Calu3 (cell line): ENCODE measurements at places on chromosomes 6 and 20. TPM values are rescaled to one million over a fixed set of nuclear protein-coding genes. Genes with fewer than 3 reads are reported as not detected.

Gene LZTS3
- 10.4 and 11.4 TPM in 2 replicates for total RNA-seq

DNA sequence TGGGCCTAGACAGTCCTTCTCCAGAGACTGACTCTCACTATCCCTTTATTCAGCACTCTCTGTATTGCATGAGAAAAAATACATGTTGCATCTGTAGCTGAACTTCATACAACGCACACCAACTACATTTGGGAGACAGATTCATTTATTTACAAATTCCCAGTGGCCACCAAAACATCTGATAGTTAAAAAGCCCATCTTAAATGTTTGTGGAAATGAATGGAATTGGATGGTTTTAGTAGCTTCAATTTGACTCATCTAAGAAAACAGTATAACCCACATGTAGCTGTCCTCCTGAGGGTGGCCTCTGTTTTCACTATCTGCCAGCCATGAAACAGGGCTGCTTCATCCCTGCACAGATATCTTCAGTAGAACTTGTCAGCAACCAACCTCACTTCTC lies 116.3 kb downstream of the PCSK2 start:
- DNase-seq, result no peak

GRCh38 chr6:148343047-148343782 lies 577 bp downstream of the SASH1 start:
- no peak for DNase-seq

DNA sequence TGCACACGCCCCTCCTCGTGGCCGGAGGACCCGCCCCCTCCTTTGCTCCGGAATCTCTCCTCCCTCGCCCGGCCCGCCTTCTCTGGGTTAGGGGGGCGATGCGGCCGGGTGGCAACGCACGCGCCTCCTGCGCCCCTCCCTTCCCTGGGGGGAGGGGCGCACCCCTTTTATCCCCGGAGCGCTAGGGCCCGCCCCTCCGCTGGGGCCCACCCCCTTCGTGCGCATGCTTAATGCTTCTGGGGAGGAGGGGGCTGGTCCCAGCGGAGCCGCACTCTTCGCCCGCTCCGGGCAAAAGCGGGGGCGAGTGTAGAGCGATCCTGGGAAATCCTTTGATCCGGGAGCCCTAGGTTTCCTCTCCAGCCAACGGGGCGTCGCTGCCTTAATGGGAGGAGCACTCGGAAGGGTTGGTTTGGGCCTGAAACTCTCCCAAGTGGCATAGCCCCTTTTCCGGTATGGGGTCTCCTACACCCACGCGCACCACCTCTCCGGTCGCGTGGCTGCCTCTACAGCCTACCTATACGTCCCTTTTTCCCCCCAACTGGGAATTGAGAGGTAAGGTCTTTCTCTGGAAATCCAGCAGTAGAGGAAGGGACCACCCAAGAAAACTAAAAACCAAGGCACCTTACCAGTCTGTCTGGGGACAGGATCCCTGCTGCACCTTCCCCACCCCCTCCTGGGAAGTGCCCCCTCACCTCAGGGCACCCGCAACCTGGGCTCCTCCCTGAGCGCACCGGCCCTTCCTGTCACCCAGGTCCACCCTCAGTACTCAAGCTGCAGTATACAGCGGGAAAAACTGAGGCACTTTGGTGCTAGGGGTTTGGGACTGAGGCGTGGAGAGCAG lies 2.1 kb downstream of the SOX12 start:
- DNase-seq, result peak; percentile 74

DNA sequence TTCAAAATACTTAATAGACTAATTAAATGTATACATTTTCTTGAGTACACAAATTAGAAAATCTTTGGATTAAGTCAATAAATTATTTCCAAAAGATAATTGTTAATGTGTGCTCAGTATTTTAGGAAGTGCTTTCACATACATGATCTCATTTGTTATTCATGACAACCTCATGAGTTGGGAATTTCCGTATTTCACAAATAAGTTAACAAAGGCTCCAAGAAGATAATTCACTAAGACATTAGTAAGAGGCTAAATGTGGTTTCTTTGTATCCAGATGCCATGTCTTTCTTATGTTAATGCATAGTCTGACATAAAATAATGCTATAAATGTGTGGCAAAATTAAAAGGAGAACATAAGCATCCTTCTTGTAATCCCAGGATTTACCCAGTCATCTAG lies 79.5 kb upstream of the TCF21 start:
- no peak for DNase-seq

DNA sequence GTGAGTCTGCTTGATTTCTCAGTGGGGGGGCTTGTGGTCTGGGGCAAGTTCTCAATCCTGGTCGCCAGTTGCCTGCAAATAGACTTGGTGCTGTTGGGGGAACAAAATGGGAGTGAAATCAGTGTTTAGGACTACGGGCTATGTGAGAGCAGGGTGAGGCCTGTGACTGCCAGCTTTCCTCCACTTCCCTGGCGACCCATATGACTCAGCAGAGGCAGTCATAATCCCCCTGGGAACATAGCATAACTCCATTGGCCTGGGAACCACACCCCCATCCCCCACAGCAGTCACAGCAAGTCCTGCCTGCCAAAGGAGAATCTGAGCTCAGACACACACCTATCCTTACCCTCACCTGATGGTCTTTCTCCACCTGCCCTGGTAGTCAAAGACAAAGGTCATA lies 387.9 kb downstream of the LMBRD1 start:
- DNase-seq, result no peak

GRCh38 chr6:136782021-136782770 lies 10.1 kb downstream of the MAP3K5 start:
- no peak for DNase-seq

Gene CENPW
- 66.4 and 73.4 TPM in 2 replicates for total RNA-seq

DNA sequence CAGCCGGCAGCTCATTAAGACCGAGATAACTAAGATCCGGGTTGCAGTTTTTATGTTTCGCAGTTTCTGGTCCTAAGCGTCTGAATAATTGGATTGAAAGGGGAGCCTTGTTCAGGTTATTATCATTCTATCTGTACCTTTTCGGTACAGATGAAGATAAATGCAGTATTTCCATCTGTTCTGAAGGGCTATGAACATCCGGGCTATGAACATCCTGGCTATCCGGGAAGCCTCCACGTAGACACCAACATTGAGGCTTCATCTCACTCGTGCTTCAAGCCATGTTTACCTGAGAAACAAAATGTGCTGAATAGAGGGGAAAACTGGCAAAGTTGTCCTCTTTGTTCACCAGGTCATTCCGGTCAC lies 399 bp upstream of the REPS1 start:
- no peak for DNase-seq

- DNase-seq, result no peak
Observed at GRCh38 chr6:142763205-142763604, 181.8 kb downstream of the HIVEP2 start.

DNA sequence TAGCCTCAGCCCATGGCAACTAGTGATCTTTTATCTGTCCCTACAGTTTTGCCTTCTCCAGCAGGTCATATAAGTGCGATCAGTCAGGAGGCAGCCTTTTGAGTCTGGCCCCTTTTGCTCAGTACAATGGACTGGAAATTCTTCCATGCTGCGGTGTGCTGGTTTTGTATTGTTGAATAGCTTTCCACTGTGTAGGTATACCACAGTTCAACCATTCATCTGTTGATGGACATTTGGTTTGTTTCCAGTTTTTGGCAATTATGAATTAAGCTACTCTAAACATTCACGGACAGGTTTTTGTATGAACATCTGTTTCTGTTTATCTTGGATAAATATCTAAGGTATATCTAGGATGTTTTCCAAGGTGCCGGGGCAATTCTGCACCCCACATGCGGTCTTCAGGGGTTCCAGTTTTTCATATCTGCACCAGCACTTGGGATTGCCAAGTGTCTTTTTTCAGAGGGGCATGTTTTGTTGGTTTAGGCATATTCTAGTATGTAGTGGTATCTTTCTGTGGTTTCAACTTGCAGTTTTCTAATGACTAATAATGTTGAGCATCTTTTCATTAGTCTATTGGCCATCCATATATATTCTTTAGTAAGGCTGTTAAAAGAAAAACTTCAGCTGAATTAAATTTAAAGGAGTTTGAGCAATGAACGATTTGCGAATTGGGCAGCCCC lies 141.0 kb downstream of the TFAP2C start:
- no peak for DNase-seq

Gene FAM83D
- total RNA-seq, result 73.0 and 84.0 TPM in 2 replicates

Gene HMGN3
- 89.2 and 104 TPM in 2 replicates for total RNA-seq
